CD4-positive, alpha-beta memory T cell (primary cell): ENCODE measurements at places on chromosomes 3 and 15. TPM values are rescaled to one million over a fixed set of nuclear protein-coding genes. Genes with fewer than 3 reads are reported as not detected.

Gene REC114
- not detected for polyA plus RNA-seq

Gene GPR149
- polyA plus RNA-seq: not detected

Gene BFSP2
- polyA plus RNA-seq: 1.3 TPM

Gene DUOXA2
- polyA plus RNA-seq: not detected

Gene GALNT15
- polyA plus RNA-seq: not detected

Gene ITIH1
- not detected for polyA plus RNA-seq

Gene CHRM5
- 0.06 TPM for polyA plus RNA-seq

Gene EFHB
- not detected for polyA plus RNA-seq
